ENCODE measurements at places on chromosomes 16 and 17. TPM values are rescaled to one million over a fixed set of nuclear protein-coding genes. Genes with fewer than 3 reads are reported as not detected.

The DHRS7C gene
- not detected for total RNA-seq

The ATP6V0A1 gene
- total RNA-seq = 203 TPM

- DNase-seq = no peak
These were observed 13.4 kb upstream of the HERPUD1 start for GRCh38 chr16:56918467-56919012.

DNA sequence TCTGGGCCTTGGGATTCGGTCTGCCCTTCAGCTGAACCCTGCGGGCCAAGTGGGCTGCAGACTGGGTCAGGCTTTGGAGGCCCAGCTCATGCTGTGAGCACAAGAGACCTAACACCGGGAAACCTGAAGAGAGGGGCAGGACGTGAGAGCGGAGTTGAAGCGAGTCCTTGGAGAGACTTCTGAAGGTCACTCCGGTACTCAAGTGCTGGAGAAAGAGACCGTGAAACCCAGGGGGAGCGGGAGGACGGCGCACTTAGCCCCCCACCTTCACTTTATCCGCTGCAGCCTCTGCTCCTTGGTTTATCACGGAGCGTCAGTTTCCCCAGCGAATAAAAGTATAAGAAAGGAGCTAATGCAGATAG lies 361 bp downstream of the UQCRC2 start:
- DNase-seq = no peak

DNA sequence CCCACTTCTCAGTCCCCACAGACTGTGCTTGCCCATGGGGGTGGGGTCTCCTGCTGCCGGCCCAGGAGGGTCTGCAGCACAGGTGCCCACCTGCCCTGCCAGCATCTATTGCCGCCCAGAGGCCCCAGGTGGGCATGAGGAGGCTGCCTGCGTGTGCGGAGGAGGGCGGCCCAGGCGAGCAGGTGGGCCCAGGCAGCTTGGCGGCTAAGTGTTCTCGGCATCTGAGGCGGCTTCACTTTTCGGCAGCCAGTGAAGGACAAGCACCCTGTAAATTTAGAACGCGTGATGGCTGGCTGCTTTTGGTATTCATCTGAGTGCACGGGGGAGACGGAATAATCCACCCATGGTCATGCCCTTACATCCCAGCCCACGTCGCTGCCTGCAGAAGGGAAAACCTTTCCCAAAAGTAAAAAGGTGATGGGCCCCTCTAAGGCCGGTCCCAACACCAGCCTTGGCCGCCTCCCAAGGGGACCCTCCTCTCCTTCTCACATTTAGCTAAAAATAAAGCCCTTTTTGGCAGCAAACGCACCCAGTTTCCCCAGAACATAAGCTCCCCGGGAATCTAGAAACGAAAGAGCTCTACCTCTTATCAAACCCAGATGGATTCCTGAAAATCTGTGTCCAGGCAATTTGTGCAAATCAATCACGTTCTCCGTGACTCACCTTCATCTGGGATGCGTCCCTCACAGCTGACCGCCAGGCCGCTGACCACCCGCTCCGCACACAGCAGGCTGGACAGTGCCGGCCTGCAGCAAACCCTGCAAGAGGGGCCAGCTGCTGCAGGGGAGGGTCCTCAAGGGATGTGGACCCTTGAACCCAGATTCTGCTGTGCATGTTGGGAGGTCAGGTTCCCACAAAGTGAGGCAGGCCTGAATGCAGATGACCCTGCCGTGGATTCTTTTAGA lies 79.4 kb downstream of the RBFOX3 start:
- DNase-seq = no peak

DNA sequence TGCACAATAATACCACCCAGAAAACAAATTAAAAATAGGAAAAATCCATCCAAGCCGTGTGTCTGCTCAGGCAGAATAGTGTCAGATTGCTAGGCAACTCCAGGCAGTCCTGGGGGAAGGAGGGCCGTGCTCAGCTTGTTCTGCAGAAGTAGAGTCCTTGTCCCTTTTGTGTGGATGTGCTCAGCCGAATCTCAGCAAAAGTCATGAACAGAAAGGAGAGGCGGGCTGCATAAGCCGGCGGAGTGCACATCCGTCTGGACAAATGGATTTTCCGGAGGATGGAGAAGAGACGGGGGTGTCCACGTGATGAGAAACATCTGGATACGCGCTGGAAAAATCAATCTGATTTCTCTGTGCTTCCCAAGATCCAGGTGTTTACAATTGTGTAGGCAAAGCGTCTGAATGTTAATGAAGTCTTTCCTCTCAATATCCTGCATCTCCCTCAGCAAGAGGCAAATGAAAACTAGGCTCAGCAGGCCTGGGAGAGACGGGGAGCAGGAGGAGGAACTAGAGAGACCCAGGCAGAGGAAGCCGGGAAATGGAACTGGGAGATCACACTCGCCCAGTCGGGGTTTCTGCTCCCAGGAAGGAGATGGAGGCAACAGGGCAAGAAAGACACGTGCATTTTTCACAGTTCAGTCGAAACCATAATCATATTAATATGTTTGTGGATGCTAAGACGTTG lies 7.7 kb upstream of the RBFOX3 start:
- peak; percentile 78 for DNase-seq
